ENCODE measurements at places on chromosomes 7 and 10. TPM values are rescaled to one million over a fixed set of nuclear protein-coding genes. Genes with fewer than 3 reads are reported as not detected.

Gene TBXAS1
- 30.7 TPM for polyA plus RNA-seq

Gene CUBN
- polyA plus RNA-seq, result 202 TPM

Gene PDCD4
- polyA plus RNA-seq, result 195 TPM

Gene RADIL
- polyA plus RNA-seq, result 3.5 TPM

Gene PLXDC2
- 33.2 TPM for polyA plus RNA-seq

Gene MACC1
- polyA plus RNA-seq, result 9.0 TPM

Gene KCNIP2
- 8.1 TPM for polyA plus RNA-seq

Gene NUTM2E
- polyA plus RNA-seq, result 0.51 TPM

Gene PNLIPRP3
- not detected for polyA plus RNA-seq

Gene NEURL1
- 0.90 TPM for polyA plus RNA-seq

Gene BLNK
- polyA plus RNA-seq, result 33.5 TPM

Gene PDZD7
- polyA plus RNA-seq, result 2.3 TPM

Gene NAT16
- polyA plus RNA-seq, result not detected

Gene C7orf33
- polyA plus RNA-seq, result not detected

Gene POM121C
- polyA plus RNA-seq, result 68.6 TPM

Gene IL15RA
- polyA plus RNA-seq, result 1.7 TPM

Gene THSD7A
- 63.1 TPM for polyA plus RNA-seq

Gene CYP3A7
- polyA plus RNA-seq, result 0.91 TPM

Gene GIMAP5
- 5.5 TPM for polyA plus RNA-seq

Gene NUTM2B
- polyA plus RNA-seq, result 1.2 TPM

Gene OR2A42
- polyA plus RNA-seq, result 1.2 TPM

Gene PAPOLB
- polyA plus RNA-seq, result 0.12 TPM

Gene HIP1
- 35.3 TPM for polyA plus RNA-seq

Gene FFAR4
- not detected for polyA plus RNA-seq

Gene SFRP5
- 0.11 TPM for polyA plus RNA-seq

Gene ADAM22
- polyA plus RNA-seq, result 13.6 TPM

Gene ETV1
- 34.0 TPM for polyA plus RNA-seq

Gene CALHM3
- not detected for polyA plus RNA-seq

Gene AVL9
- polyA plus RNA-seq, result 27.2 TPM

Gene NPY4R2
- not detected for polyA plus RNA-seq

Gene STEAP1
- polyA plus RNA-seq, result 14.0 TPM

Gene NPFFR1
- polyA plus RNA-seq, result 0.14 TPM

Gene FANK1
- polyA plus RNA-seq, result 11.0 TPM

Gene GATAD1
- polyA plus RNA-seq, result 42.5 TPM

Gene GDF2
- not detected for polyA plus RNA-seq

Gene TRPV6
- 9.1 TPM for polyA plus RNA-seq

Gene GPNMB
- 19.9 TPM for polyA plus RNA-seq

Gene CYP2C19
- not detected for polyA plus RNA-seq

Gene HPS1
- 36.5 TPM for polyA plus RNA-seq

Gene ACTL6B
- not detected for polyA plus RNA-seq

Gene KCP
- 32.4 TPM for polyA plus RNA-seq

Gene C10orf62
- 0.27 TPM for polyA plus RNA-seq

Gene AGBL3
- polyA plus RNA-seq, result 9.1 TPM

Gene SLC25A28
- polyA plus RNA-seq, result 36.6 TPM

Gene EPHB6
- polyA plus RNA-seq, result 23.5 TPM

Gene OR6B1
- polyA plus RNA-seq, result 0.03 TPM

Gene CACNB2
- 2.7 TPM for polyA plus RNA-seq

Gene SH2D4B
- polyA plus RNA-seq, result 0.26 TPM

Gene SLC26A4
- 1.6 TPM for polyA plus RNA-seq

Gene SEMA3D
- polyA plus RNA-seq, result 45.9 TPM

Gene GNAT3
- polyA plus RNA-seq, result not detected

Gene HOXA11
- polyA plus RNA-seq, result 35.9 TPM

Gene MYH16
- polyA plus RNA-seq, result 0.17 TPM

Gene LIPK
- polyA plus RNA-seq, result not detected

Gene CARD11
- 1.1 TPM for polyA plus RNA-seq

Measured in renal cortex interstitium (tissue), 15 donors.